ENCODE measurements at places on chromosomes 12 and 14. TPM values are rescaled to one million over a fixed set of nuclear protein-coding genes. Genes with fewer than 3 reads are reported as not detected.

STON2 gene
- 0.35 TPM for total RNA-seq

GUCY2C gene
- not detected for total RNA-seq

TMEM116 gene
- 5.8 TPM for total RNA-seq

LGMN gene
- total RNA-seq = 4.8 TPM

GRCh38 chr12:113241191-113242025, 20.1 kb downstream of the TPCN1 start:
- DNase-seq = no peak

DNA sequence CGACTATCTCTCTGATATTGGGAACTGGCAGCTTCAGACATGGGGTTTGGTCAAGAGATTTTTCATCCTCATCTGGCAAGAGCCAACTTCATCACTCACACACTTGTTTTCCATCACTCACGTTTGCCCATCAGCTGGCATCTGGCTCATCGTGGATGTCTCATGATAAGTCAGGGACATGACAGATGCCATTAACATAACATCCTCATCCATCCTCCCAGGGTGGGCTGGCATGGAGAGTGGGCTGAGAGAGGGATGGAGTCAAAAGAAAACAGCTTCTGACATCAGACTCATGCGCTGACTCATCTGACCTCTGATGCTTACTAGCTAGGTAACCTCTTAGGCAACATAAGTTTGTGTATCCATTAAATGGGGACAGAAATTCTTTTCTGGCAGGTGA, 1.8 kb upstream of the VSX2 start:
- no peak for DNase-seq

GRCh38 chr12:64010069-64010686, 165.7 kb downstream of the SRGAP1 start:
- no peak for DNase-seq

DNA sequence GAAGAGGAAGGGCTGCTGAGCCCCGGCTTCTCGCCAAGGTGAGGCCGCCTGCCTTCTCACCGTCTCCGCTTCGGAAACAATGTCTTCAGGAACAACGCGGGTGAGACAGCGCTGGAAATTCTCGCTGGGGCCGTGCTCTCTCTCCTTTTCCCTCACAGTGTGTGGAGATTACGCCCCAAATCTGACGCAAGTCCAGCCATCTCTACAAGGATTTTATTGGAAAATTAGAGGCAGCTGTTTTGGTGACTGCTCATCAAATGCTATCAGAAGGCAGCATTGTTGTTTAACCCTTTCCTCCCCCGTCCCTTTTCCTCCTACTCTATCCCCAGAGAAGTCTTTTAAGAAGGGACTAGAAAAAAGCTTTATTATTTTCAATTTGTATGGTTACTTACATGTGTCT, 53.5 kb downstream of the PIWIL1 start:
- no peak for DNase-seq

Measured in activated T-cell treated with anti-CD3 and anti-CD28 coated beads, Interleukin-2, amount 50 U/mL, for 4 hours (primary cell).